Brain pericyte (primary cell): ENCODE measurements at places on chromosomes 5 and 9.

DNA sequence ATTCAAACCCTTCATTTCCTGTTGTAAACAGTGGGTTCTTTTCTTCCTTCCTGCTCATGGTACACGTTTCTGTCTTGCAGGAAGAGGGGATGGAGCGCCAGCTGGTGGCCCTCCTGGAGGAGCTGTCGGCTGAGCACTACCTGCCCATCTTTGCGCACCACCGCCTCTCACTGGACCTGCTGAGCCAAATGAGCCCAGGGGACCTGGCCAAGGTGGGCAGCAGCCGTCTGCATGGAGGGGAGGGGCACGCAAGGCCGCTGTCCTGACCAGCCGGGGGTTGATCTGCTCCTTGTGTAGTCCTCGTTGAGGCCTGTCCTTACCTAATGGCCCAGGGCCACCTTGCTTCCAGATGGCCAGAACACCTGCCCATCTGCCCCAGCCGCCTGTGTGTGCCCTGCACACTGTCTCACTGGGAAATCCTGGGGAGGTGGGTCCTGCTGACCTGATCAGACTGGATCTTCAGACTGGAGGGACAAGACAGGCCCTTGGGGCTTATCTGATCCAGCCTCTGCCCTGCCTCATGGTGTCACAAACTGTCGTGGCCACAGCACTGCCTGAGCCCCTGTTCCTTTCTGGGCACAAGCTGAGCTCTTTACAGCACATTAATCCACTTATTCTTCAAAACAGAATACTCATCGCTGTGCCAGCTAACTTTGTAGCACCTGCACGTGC lies 44.7 kb downstream of the LRSAM1 start:
- no peak for DNase-seq

- no peak for DNase-seq
These were observed 144.9 kb downstream of the MYO10 start for GRCh38 chr5:16791036-16791705.

- DNase-seq: no peak
These were observed 65.2 kb upstream of the PHF24 start for GRCh38 chr9:34892886-34893285.

DNA sequence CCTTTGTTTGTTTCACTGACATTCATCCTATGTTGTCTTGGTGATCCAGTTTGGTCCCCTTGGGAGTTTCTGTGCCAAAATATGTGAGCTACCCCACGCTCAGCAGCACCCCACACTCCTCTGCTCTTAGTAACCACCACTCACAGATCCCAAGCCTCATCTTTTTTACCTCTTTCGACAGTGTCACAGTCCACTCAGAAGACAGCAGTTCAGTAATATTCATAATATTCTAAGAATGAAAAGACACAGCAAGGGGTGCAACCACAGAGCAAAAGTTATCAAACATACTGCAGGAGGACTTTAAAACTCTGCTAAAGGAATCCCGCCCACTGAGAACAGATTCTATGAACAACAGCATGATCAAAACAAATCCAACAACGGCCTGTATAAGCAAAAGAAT lies 28.2 kb downstream of the RNF130 start:
- no peak for DNase-seq

DNA sequence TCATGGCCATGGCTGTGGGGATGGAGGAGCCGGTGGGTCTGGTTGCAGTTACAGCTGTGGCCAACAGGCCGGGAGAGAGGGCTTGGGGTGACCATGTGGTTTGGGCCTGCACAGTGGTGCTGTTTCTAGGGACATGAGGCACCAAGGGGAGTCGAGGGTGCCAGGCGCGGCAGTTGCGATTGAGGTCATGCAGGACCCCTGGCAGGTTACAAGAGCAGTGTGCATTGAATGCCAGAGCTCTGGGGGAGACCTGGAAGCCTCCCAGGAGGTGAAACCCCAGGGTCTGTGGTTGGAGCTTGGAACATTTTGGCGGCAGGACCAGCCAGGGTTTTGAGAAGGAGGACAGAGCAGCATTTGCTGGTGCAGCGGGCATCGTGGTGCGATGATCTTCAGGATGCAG lies 21.7 kb downstream of the RXRA start:
- DNase-seq: no peak

DNA sequence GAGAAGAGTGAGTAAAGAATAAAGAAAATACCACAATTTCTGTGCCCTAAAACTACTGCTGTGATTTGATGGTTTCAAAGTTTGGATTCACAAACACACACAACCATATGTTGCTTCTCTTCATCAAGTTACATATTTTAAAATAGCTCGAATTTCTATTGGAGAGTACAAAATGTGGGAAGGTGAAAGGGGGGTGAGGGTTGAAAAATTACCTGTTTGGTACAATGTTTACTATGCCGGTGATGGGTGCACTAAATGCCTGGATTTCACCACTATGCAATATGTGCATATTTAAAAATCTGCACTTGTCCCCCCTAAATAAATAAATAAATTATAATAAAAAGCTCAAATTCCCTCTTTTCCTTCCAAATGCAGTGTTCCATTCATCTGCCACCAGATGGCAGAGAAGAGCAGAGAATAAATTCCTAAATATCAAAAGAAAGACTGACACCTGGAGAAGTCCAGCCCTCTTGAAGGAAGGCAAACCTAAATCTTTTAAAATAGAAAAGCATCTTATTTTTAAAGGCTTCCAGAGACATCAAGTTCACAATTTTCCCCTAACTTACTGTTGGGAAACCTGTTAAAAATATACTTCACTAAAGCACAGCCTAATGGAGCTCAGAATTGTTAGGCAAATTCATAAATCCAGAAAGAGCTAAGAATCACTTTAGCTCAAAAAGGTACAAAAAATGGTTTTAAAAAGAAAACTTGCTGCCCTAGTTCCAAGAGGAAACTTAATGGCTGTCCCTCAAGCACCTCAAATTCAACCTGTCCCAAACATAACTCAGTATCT lies 24.8 kb upstream of the HNRNPA0 start:
- no peak for DNase-seq

- DNase-seq: no peak
These were observed 53.6 kb upstream of the IRX2 start for GRCh38 chr5:2805080-2805479.

GRCh38 chr9:78072586-78073199 lies 41.1 kb upstream of the GNAQ start:
- no peak for DNase-seq

GRCh38 chr5:172903790-172904189 lies 55.4 kb upstream of the RPL26L1 start:
- peak; percentile 75 for DNase-seq

DNA sequence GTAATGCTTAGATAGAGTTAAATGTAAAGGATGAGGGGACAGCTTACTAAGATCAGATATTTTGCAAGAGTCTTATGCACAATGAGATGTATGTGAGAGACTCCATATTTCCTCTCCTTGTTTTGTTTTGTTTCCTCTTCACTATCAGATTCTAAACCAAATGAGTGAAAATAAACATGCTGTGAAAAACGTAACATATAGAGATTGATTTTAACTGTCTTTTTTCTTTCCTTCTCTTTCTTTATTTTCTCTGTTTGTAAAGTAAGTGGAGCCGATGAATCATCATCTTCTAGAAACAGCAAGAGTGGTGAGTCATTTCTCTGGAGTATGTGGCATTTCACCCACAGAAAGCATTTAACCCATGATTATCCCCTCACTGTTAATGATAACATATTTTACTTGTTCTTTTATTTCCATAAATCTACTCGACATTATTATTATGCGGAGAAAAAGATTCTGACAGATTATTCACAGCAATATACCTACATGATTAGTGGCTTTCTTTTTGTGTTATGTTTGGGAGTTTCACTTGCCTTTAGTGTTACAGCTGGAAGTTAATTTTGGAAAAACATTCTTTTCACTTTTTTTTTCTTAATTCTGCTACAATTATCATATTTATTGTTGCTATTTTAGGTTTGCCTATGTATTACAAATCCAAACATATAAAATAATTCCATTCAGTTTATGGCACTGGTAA lies 2.1 kb upstream of the ANXA1 start:
- DNase-seq: peak; percentile 63

DNA sequence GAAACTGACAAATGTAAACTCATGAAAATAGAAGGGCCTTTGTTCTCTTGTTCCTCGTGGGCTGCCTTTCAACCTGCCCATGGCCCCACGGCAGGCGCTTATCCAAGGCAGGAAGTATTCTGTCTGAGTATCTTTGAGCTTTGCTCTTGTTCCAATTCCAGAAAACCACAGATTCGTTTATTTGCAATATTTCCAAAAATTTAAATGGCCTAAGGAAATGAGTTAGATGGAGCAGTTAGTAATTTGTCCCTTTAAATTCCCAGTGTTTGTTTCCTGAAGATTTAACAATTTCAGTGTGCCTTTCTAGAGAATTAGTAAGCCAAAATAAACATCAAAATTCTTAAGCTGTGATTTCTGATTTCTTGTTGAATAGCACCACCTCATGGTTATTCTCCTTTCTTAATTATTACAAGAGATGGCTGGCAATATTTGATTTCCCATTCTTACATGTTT lies 299.4 kb upstream of the RASA1 start:
- peak; percentile 13 for DNase-seq

- no peak for DNase-seq
These were observed 326.1 kb downstream of the NSG2 start for GRCh38 chr5:174371600-174372094.

DNA sequence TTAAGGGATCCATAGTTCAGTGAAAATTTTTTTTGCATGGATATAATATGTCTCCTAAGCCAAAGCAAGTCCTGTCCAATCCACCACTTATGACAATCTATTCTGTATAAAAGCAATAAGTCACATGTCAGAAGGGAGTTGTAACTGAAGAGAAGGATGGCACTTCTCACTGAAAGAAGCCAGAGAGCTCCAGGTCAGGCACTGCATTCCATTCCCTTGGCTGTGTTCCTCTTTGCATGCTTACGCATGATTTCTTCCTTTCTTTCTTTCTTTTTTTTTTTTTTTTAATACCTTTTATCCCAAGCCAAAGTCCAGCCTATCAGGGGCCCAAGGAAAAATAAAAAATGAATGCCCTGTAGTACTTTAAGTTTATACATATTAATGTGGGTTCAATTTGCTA lies 39.8 kb downstream of the MAMDC2 start:
- no peak for DNase-seq

GRCh38 chr9:136488247-136489214 lies 5.7 kb upstream of the SEC16A start:
- no peak for DNase-seq

DNA sequence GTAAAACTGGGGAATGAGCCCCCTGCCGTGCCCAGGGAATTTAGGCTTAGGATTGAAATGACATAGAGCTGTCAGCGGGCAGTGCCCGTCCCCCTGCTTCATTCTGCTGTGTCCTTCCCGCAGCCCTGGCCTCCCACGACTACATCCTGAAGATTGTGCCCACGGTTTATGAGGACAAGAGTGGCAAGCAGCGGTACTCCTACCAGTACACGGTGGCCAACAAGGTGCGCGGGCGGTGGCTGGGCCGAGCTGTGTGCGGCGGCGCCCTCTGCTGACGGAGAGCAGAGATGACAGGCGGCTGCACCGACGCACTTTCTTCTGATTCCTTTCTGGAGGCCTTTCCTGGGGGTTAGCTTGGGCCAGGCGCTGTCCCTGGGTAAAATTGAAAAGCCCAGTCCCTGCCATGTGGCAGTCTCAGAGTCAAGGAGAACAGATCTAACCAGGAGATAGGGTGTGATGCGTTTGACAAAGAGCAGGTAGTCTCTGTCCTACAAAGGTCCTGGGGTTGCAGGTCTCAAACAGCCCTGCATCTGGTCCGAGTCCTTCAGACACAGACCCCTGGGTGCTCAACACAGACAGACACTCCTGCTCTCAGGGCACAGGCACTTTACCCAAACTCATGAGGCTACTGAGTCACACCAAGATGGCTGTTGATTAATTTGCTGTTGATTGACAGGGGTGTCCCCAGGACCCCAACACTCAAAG lies 26.8 kb upstream of the RPL26L1 start:
- no peak for DNase-seq

DNA sequence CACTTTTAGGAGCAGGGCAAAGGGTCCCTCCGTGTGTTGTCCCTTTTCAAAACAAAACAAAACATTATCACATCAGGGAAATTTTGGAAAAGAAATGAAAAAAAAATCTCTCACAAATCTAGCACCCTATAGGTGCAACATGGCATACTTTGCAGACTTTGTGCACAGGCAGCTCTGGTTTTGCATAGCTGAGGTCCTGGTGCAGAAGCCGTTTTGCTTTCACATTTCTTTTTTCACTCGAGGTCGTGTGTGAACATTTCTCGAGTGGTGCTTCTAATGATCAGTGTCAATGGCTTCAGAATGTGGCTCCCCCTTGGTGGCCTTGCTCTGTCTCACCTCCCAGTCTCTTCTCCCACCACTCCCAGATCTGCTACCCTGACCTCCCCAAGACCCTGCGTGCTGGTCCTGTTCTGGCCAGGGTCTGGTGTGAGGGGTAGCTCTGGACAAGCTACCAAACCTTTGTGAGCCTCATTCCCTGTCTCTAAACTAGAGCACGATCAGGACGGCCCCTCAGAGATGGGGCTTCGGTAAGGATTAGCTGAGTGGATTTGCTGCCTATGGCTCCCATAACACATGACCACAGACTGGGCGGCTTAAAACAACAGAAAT lies 258.0 kb downstream of the NSG2 start:
- no peak for DNase-seq

- no peak for DNase-seq
These were observed 14.5 kb upstream of the LPCAT1 start for GRCh38 chr5:1538276-1538675.

DNA sequence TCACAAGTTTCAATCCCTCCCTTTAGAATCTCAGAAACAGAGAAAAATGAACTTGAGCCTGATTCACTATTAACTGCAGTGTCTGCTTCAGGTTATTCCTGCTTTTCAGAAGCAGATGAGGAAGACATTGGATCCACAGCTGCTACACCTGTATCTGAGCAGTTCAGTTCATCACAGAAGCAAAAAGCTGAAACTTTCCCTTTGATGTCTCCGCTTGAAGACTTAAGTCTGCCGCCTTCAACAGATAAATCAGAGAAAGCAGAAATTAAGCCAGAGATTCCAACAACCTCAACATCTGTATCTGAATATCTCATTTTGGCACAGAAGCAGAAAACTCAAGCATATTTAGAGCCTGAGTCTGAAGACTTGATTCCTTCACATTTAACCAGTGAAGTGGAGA lies 42.1 kb downstream of the CMYA5 start:
- no peak for DNase-seq

- no peak for DNase-seq
These were observed 59.7 kb upstream of the TRPC7 start for GRCh38 chr5:136424835-136425584.

DNA sequence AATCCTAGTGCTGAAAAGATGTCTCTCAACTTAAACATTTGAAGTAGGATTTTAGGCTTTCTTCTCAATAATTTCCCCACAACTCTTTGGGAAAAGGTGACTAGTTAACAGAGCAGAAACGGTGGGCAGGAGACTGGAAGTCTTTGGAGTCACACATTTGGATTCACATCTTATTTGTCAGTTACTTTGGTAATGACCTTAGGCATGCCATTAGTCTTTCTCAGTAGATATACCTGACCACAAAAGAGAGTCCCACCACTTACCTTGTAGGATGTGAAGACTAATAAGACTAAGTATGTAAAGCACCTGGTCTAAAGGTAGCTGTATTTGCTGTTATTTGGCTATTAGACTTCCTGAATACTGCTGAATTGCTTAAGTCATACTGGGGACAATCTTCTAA lies 35.4 kb downstream of the DAP start:
- no peak for DNase-seq
